ENCODE measurements at places on chromosomes 7 and 10. TPM values are rescaled to one million over a fixed set of nuclear protein-coding genes. Genes with fewer than 3 reads are reported as not detected.

SSC4D gene
- 0.36 TPM for total RNA-seq

CTAGE4 gene
- total RNA-seq: 2.9 TPM

ING3 gene
- total RNA-seq: 6.7 TPM

- no peak for DNase-seq
Measured at GRCh38 chr7:157612664-157613561, 276.1 kb downstream of the DNAJB6 start.

C10orf62 gene
- not detected for total RNA-seq

DNA sequence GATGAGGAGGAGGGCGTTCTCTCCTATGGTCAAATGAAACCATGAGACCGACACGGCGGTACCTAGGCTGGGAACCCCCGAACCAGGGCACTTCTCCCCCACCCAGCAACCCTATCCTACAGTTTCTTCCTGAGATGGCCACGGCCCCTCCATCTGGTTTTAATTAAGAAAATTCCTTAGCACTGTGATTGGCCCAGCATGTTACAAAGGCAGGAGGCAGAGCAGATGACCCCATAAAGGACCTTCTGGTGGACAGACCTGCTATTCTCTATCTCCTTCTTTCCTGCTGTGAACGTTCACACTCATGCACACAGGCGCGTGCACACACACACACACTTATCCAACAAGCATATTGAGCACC is 129.4 kb downstream of the RGS10 start:
- DNase-seq: peak; percentile 69

GRCh38 chr7:70349819-70350218 is 751.5 kb downstream of the AUTS2 start:
- no peak for DNase-seq

GRM3 gene
- total RNA-seq: not detected

DNA sequence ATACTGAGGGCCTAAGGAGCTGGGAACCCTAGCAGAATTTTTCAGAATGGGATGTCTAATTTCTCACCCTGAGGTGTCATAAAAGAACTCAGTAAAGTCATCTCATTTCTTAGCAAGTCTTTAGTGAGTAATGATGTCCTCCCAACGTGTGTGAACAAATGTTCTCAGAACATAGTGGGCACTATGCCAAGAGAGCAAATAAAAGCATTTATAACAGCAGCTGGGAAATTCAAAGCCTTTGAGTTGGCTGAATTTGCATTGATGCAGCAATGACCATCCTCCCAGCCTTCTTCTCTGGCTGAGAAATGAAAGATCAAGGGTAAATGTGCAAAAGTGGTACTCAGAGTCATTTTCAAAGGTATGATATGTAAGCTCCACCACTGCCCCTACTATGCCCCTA is 109.4 kb downstream of the FAM107B start:
- no peak for DNase-seq

DNA sequence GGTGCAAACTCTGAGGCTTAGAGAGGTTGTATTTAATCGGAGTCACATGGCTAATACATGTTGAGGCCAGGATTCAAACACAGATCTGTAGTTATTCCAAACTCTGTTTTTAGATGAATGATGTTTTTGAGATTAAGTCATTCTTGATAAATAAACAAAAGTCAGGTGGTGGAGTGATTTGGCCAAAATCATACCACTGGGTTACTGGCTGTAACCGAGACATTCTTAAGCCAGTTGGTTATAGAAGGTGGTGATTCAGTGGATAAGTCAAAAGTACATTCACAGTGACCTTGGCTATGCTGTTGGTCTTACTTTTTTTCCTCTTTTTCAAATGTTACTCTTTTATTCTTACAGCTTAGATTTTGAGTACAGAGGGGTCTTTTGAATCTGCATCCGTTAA is 361.4 kb downstream of the KIF20B start:
- DNase-seq: no peak

- no peak for DNase-seq
Measured at GRCh38 chr10:128825626-128826025, 641.4 kb upstream of the MGMT start.

DNA sequence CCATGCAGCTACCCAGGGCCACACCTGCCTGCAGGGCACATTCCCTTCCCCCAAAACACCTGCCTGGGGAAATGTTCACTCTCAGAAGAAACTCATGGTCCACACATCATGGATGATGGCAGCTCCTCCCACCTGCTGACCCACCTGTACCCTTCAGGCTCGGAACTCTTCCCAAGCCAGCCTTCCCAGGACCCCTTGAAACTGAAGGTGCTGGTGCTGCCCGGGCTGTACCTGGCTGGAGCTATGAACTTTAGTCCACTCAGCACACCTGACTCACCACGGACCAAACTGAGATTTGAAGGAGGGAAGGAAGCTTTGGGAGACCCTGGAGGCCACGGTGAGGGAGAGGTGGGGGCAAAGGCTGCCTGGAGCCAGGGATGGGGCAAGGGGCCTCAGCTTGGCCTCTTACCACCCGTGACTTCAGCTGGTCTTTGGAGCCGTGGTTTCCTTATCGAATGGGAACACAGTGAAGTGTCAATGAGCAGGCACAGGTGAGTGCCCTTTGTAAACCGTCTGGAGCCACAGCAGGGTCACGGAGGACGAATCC is 30.1 kb upstream of the INPP5A start:
- no peak for DNase-seq

DNA sequence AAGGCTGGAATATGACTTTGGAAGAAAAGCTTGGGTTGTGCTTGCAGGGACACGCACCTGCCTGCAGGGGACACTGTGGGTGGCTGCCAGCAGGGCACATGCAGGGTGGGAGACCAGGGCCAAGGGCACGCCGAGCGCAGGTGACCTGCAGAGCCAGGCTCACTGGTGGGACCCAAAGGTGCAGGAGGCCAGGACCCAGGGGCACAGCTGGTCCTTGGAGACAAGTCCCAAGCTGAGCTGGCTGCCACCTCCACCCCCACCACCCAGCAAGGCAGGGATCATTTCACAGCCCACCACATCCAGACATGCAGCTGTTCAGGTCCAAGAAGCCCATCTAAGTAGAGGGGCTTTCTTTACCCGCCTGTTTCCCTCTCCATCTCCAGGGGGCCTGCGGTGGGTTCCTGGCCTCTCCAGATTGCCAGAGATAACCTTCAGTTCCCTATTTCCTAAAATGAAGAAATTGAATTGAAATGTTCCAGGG is 13.8 kb upstream of the CLIP2 start:
- no peak for DNase-seq

GRCh38 chr10:97518301-97519043 is 19.7 kb downstream of the UBTD1 start:
- DNase-seq: peak; percentile 56

- DNase-seq: no peak
Measured at GRCh38 chr10:45404087-45404769, 30.2 kb downstream of the ALOX5 start.

All from fibroblast of the aortic adventitia (primary cell).